ENCODE measurements at places on chromosomes 1 and 21.
A peak's percentile ranks its signal among the peaks of the same experiment; 100 is the strongest.

- DNase-seq = no peak
Observed at GRCh38 chr21:34945288-34945687, 103.8 kb downstream of the RUNX1 start.

GRCh38 chr21:26469789-26470188, 103.3 kb downstream of the CYYR1 start:
- DNase-seq = no peak

DNA sequence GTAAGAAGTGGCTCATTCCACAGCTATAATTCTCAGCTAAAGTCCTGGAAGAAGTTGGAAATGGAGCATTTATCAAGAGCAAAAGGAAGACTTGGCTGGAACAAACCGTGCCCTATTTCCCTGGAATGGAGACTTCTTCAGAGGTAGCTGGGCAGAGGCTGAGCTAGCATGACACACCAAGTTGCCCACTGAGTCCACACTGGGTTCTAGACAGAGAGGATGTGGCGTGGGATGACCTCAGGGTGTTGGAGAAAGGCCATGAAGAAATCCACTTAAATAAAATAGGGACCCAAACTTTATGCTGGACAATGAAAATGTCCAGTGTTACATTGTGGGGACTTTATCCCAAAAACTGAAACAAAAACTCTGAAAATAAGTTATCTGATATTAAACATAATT, 116.2 kb downstream of the KCNJ6 start:
- DNase-seq = no peak

- no peak for DNase-seq
Observed at GRCh38 chr1:172609528-172609927, 49.4 kb upstream of the FASLG start.

GRCh38 chr1:32868085-32868484, 2.6 kb downstream of the FNDC5 start:
- DNase-seq = no peak

GRCh38 chr1:63885899-63886298, 112.1 kb downstream of the ROR1 start:
- DNase-seq = no peak

GRCh38 chr1:99481391-99481996, 164.4 kb upstream of the PALMD start:
- DNase-seq = no peak

GRCh38 chr1:164588516-164589341, 29.7 kb downstream of the PBX1 start:
- DNase-seq = no peak

GRCh38 chr1:156583821-156584622, 4.5 kb downstream of the TTC24 start:
- peak; percentile 56 for DNase-seq

DNA sequence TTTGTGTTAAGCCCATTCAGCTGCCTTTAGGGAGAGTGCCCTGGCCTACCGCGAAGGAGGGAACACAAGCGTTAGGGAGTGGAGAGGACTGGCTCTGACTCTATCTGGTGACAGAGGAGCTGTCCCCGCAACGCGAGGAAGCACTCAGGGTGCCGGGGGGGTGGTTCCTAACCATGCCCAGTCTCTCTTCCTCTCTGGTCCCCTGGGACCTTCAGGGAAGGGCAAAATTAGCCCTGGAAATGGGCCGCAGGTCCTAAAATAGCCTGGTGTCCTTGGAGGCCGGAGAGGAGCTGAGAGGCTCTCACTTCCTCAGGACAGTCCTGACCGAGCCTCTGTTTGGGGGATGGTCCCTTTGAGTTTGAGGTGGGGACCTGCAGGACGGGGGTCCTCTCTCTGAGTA, 5.8 kb downstream of the SLC45A1 start:
- no peak for DNase-seq

- DNase-seq = no peak
Observed at GRCh38 chr21:41233916-41234315, 66.0 kb downstream of the BACE2 start.

- no peak for DNase-seq
Observed at GRCh38 chr1:184919892-184920291, 54.4 kb downstream of the NIBAN1 start.

GRCh38 chr1:232715154-232715553, 85.2 kb upstream of the SIPA1L2 start:
- DNase-seq = no peak

DNA sequence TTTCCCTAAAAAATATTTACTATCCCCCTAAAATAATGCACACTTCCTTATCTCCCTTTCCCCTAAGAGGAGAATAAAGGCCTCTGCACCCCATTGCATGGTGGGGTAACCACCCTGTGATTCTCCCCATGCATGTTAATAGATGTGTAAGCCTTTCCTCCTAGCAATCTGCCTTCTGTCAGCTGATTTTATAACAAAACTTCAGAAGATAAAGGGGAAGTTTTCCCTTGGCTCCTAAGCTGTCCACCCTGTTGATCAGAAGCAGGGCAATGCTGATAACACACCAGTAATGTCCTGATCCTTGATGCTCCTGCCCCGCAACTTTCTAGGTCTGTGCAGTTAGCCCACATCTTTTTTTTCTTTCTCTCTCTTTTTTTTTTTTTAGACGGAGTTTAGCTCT, 11.4 kb upstream of the RNF187 start:
- no peak for DNase-seq

DNA sequence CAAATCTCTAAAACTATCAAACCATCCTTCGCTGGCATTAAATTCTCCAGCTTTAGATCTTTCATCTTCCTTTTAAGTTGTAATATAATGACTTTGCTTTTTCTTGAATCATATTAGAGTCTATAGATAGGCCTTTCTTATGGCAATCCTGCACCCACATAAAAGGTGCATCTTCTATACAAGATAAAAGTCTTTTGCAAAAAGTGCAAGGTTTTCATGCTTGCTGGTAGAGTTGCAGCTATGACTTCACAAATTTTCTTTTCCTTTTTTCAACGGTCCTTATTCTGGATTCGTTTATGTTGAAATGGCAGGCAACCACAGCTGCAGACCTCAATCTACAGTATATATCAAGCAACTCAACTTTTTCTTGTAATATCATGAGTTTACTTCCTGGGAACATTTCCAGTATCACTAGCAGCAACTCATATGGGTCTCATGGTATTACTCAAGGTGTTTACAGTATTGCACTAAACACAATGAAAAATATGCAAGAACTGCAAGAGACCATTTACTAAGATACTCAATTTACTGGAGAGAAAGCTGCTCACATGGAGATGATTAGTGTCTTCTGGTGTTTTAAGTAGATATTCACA, 22.1 kb downstream of the OMA1 start:
- no peak for DNase-seq

DNA sequence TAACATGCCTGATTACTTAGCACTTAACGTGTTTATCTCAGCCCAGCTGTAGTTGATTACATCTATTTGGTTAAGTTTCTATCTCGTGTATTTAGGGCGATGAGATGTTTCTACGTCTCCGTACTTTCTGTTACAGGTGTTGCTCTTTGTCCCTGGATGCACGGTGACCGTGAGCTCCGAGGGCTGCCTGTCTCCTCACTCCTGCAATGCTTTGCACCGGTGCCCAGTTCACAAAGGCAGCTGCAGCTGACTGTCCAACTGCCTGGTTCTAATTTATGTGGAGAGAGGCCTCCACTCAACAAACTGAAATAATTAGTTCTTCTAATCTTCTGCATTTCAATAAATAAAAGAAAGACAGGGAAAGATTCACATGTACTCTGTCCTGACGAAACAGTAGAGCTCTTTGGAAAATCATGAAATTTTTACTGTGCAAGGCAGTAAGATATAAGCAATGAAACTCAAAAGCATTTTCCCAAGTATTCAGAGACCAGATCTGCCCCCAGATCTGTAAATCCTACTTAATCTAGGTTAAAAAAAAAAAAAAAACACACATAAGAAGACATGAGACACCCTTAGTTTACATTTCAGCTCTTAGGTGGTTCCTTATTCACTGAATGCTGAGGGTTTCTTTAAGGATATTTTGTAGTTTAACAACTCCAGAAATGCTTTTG, 108.2 kb downstream of the TGFBR3 start:
- no peak for DNase-seq

- DNase-seq = no peak
Observed at GRCh38 chr1:196502437-196502836, 105.8 kb downstream of the KCNT2 start.

DNA sequence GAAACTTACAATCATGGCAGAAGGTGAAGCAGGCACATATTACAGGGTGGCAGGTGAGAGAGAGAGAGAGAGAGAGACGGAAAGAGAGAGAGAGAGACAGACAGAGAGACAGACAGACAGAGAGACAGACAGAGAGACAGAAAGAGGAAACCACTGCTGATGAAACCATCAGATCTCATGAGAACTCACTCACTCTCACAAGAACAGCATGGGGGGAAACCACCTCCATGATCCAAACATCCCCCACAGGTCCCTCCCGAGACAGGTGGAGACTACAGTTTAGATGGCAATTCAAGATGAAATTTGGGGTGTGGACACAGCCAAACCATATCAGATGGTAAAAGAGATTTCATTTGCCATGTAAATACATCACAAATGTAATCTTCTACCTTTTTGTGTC, 708.1 kb downstream of the MRPL39 start:
- DNase-seq = no peak

DNA sequence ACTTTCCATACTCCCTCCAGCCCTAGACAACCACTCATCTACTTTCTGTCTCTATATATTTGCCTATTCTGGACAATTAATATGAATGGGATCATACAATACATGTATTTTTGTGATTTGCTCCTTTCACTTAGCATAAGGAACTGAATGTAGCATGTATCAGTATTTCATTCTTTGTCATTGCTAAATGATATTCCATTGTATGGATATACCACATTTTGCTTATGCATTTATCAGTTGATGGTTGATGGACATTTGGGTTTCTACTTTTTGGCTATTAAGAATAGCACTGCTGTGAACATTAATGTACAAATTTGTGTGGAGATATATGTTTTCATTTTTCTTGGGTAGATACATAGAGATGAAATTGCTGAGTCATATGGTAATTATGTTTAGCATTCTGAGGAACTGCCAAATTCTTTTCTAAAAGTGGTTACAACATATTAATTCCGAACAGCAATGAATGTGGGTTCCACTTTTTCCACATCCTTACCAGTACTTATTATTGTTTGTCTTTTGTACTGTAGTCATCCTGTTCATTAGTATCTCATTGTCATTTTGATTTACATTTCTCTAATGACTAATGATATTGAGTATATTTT, 121.0 kb downstream of the LRRC40 start:
- no peak for DNase-seq

Data from stimulated activated naive B cell treated with anti-CD40 and anti-IgM and Interleukin-4, amounts not matched to agents 10 μg/mL and 1 μg/mL and 100 μg/mL, for 72 hours (primary cell).